ENCODE measurements at places on chromosomes 2 and 18.

- DNase-seq, result no peak
Measured at GRCh38 chr18:45713239-45713638, 10.7 kb upstream of the SLC14A1 start.

DNA sequence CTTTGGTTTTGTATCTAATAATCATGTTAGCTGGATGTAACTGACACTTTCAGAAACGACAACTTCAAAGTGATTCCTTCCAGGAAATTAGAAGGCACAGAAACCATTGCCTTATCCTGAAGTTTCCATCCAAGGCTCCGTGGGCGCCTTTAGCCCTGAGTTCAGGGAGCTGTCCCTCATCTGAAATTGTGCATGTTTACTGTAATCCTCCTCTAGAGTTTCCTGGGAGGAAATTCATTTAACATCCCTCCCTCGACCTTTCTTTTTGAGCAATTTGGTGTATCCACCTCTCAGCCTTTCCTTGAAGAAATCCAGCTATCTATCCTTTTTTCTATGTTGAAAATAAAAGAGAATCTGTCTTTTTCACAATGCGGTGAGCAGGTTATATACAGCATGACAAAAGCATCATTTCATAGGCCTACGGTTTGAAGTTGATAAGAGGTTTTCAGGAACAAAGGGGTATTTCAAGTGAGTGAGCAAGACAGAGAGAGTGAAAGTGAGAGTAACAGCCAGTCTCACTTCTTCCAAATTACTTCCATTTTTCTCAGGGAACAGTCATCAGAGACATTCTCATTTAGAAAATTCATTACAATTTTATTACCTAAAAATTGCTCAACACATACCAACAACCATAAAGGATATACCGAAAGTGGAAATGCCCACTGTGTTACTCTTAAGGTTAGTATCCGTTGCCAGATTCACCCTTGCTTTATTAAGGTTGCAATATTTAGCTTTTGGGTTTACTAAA lies 167.3 kb downstream of the MREG start:
- no peak for DNase-seq

GRCh38 chr2:130389783-130390182 lies 33.9 kb downstream of the PTPN18 start:
- DNase-seq, result no peak

DNA sequence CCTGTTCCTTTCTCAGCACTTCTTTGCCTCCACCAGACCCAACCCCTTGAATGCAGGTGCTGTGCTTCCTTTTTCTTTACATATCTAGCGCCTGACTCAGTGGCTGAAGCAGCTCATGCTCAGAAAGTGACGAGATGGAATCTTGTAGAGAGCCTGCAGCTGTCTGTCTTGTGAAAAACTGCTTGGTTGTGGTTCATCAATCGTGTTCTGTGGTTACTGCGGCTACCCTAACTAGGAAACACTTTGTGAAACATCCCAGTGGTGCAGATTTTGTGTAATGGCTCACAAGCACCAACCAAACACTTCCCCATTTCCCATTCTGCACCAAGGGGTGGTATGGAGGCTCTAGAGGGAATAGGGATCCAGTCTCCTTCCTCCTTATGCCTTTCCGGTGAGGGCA lies 307.2 kb upstream of the MMADHC start:
- DNase-seq, result no peak

- DNase-seq, result peak; percentile 58
Measured at GRCh38 chr2:49490710-49491109, 336.4 kb upstream of the FSHR start.

GRCh38 chr2:228654707-228655106 lies 473.2 kb upstream of the SPHKAP start:
- no peak for DNase-seq

DNA sequence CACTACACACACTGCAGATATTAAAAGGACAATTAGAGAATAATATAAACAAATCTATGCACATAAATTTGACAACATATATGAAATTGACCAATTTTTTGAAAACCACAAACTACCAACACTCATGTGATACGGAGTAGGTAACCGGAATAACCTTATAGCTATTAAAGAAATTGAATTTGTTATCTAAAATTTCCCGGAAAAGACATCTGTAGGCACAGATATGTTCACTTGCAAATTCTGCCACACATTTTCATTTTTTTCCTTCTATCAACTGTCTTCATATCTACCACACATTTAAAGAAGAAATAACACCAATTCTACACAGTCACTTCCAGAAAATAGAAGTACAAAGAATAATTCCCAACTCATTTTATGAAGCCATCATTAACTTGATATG lies 22.4 kb downstream of the NLRC4 start:
- DNase-seq, result no peak

DNA sequence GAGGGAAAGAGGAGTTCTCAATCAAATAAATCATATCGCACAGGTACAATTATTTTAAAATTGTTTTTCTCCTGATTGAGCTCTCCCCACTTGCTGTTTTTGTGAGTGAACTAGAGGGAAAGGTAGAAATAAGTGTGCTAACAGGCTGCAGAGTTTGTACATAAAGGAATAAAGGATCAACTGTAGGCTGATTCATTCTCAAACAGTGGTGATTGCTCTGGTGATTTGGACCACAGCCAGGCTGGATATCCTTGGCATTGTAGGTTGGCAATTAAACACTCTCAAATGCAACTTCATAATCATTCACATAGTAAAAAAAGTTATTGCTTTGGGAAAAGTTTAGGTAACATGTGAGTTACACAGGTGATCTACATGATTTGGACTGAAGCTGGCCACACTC lies 29.8 kb downstream of the LRP1B start:
- peak; percentile 60 for DNase-seq

DNA sequence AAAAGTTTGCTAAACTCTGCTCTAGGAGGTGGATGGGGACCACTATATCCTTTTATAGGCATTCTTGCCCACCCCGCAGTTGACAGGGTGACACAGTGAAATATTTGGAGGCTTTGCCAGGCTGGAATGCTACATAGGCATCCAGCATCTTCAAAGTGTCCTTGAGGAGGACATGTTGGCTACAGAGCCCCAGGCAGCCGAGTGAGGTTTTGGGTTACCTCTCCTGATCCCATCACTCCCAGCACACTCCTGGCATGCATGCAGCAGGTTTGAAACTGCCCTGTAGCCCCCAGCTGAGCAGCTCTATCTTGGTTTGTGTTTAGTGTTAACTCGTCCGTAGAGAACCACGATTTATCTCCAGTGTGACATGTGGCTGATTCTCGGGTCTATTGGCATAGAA lies 7.3 kb downstream of the FOSL2 start:
- DNase-seq, result no peak

DNA sequence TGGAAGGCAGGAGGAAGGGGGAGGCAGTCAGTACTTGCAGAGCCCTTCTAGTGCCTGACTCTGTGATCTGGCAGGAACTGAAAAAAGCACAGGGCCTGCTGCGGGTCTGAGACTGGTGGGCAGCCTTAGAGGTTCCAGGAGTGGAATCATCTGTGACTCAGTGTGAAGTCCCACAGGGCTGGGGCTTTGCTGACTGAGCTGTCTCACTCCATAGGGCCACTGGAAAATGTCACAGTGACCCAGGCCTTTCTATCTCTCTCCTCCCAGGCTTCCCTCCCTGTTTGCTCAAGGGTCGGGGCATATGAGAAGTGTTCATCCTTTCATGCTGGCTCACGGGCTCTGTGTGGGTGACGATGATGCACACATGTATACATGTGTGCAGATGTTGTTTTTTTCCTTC lies 47.1 kb upstream of the ZFP36L2 start:
- no peak for DNase-seq

- DNase-seq, result no peak
Measured at GRCh38 chr18:57854726-57855125, 51.6 kb upstream of the ATP8B1 start.

DNA sequence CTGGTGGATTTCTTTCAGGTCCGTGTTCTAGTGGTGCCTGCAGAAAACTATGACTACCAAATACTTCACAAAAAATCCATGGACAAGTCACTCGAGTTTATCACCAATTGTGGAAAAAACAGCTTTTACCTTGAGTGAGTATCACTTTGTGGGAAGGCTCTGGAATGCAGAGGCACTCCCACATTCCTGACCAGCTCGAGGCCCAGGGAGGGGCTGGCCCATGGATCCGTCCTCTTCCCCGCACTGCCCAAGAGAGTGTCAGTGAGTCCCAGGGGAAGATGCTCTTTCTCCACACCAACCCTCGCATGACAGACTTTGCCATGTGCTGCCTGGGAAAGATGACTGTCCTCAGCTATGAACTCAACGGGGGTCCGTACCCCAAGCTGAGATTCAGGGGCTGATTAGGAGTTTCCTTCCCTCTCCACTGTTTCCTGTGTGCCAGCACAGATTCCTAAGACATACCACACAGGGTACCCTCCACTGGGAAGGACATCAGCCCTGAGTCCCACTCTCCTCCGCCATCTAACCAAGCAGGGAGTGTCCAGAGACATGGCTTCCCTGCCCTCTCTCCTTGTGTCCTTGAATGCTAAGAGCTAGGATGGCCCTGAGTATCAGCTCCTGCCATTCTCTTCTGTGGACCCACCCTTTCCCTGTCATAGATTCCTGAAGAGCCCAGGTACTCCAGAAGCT lies 155.9 kb downstream of the LAMA3 start:
- no peak for DNase-seq

DNA sequence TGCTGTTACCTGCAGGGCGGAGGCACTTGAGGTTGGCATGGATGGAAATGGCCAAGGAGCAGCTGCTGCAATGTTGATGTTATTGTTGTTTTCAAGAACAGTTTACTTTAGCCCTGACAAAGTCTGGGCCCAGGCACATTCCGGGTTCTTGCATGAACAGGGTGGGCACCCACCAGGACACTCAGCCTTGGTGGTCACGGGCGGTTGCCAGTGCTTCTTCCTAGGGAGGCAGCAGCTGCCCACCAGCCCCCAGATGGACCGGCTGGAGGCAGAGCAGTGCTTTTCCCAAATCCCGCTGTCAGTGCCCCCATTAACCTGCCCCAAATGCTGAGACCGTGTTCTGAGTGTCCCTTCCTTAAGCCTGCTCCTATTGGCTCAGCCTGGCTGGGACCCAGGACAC lies 38.5 kb upstream of the B3GNT7 start:
- no peak for DNase-seq

- DNase-seq, result no peak
Measured at GRCh38 chr2:232960862-232961261, 52.2 kb downstream of the NGEF start.

DNA sequence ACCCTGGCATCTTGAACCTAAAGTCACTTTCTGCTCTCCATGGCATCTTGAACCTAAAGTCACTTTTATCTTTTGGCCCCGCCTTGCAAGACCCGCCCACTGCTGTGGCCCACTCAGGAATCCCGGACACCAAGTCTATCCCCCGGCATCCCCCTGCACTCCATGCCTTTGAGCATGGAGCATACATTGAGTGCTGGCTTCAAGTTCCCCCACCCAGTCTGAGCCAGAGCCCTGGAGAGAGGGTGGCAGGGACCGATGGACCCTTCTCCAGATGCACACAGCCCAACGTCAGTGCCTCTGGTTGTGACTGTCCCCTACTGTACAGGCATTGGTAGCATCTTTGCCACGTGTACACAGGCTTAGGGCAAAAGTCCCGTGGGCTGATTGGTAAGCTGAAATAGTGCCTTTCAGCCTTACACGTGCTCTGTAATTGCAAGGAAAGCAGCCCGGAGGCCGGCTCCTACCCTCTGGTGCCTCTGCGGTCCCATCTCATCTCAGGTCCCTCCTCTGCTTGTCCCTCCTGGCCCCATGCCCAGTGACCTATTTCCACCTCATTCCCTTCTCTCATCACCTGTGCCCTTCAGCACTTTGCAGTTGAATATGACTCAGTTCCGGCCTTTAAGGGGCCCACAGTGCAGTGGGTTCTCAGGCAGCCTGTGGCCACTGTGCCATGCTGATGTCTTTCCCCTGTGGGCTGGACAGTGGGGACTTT lies 154.0 kb downstream of the INHBB start:
- no peak for DNase-seq

- DNase-seq, result peak; percentile 22
Measured at GRCh38 chr2:129619471-129619870, 360.0 kb upstream of the RAB6C start.

DNA sequence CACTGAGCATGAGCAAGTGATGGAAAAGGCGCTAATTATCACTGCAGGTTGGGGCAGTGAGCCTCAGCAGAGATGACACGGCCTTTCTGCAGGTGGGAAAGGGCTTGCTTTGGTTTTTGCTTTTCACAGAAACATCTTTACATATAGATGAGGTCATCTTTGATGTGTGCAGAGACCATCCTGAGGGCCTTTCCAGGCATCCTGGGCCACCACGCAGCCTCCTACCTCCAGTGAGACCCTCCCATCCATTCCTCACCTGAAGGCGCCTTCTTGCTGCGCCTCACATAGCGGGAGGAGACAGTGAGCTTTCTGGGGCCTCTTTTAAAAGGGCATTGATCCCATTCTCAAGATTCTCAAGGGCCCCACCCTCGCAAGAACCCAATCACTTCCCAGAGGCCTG lies 235.3 kb upstream of the RAB6C start:
- DNase-seq, result no peak

DNA sequence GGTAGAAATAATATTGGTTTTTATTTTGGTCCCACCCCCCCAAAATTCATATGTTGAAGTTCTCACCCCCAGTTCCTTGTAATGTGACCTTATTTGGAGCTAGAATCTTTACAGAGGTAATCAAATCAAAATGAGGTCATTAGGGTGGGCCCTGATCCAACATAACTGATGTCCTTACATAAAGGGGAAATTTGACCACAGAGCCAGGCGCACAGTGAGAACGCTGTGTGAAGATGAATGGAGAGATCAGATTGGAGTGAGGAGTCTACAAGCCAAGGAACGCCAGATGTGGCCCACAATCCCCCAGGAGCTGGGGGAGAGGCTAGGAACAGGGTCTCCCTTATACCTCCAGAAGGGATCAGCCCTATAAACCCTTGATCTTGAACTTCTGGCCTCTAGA lies 31.6 kb upstream of the TRIB2 start:
- DNase-seq, result no peak

DNA sequence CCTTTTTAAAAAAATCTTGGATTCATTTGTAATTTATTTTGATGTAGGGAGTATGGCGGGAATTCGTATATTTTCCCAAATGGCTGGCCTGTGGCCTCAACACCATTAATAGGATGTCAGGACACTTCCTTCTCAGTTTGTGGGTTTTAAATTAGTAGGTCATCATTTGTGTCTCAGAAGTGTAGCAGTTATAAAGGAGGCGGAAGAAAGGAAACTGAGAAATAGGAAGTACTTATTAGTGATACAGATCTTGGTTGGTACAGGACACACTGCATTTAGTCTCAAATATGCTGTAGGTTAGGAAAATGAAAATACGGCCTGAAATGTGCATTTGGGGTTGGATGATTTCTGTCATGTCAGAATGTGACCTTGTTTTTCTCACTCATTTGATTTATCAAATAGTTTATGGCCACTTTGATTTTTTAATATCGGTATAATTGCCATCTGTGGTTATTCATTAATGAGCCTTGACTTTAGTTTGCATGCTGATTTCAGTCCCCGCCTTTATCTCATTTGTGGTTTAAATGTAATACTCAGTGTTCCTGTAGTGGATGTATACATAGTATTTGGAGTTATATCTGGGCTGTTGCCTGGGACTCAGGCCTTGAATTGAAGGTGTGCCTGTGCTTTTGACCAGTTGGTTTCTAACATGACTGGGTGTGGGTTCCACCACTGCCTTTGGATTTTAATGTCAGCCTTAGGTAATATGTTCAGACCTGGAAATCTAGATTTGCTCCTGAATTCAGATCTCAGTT lies 31.4 kb downstream of the ZCCHC2 start:
- no peak for DNase-seq

All from COR-L47 (cell line).